ENCODE measurements at places on chromosomes 4 and X.
A peak's percentile ranks its signal among the peaks of the same experiment; 100 is the strongest.

DNA sequence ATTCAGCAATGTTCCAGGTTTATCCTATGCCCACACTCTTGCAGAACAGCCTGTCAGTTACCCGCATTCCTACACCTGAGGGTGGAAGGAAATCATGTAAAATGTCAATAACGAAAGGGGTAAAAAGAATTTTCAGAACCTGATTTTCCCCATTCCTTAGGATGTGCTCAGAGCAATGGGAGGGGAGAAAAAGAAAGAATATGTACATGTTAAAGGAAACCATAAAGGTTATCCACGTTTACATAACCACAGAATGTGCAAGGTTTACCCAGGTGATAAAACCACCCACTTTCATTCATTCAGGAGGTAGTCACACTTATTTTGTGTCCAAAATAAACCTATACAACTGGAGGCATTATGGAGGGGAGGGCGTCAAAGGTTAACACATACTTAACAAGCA is 335.5 kb downstream of the ZNF674 start:
- DNase-seq = no peak

- no peak for DNase-seq
Measured at GRCh38 chr4:56653461-56654237, 27.4 kb downstream of the HOPX start.

DNA sequence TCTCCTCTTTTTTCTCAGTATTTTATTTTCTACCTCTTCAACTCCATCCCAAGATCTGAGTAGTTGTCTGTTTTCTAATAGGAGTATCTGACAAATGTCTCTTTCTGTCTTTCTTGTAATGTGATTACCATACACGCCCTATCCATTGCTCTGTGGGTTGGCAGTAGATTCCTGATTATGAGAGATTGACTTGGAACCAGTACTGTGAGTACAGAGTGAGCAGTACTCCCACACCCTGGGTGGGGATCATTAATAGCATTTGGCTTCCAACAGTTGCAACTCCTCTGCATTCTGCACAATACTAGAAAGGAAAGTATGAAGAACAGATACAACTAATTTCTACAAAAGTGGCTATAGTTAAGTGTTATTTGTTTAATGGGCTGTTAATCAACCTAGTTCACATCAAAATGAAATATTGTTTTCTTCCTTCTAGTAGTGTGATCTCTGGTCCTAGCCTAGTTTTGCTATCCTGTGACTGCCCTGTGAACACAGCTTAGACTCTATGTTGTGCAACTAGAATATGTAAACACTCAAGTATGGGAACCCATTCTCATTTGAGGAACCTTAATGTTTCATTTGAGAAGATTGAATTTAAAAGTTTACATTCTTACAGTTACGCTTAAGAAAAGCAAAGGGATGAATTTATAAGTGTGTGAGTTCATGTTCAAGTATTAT is 112.9 kb downstream of the PTPN13 start:
- DNase-seq = no peak

DNA sequence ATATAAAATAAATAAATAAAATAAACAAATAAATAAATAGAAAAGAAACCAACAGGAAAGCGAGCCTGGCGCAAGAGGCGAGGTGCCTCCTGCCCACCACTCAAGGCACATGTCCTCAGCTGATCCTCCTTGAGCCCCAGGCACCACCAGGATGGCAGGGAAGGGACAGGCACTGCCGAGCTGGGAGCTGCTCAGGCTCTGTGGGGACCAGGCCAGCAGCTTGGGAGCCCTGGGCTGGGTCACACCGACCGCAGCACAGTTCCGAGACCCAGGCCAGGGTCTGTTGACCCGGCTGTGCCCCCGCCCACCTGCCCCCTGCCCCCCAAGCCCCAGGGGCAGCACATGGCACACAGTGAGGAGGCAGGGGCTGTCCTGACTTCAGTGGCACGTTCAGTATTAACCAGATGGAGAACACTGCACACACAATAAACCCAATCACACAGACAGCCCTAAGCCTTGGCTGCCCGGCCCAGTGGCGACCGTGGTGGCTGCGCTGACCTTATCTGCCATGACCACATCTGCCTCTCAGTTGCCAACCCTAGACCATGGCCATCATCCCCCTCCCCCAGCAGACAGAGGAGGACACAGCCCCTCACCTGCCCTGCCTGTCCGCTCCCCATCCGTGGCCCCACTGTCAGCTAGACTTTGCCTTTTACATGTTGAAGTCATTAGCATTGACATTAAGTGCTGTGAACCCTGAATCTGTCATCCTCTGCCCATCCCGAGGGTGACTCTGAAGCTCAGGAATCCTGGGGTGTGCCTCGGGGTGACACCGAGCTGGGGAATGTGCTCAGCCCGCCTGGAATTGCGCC is 2.9 kb upstream of the TREX2 start:
- no peak for DNase-seq

GRCh38 chr4:8857766-8858700 is 13.6 kb downstream of the HMX1 start:
- no peak for DNase-seq

GRCh38 chrX:148909758-148910157 is 409.3 kb downstream of the AFF2 start:
- no peak for DNase-seq

DNA sequence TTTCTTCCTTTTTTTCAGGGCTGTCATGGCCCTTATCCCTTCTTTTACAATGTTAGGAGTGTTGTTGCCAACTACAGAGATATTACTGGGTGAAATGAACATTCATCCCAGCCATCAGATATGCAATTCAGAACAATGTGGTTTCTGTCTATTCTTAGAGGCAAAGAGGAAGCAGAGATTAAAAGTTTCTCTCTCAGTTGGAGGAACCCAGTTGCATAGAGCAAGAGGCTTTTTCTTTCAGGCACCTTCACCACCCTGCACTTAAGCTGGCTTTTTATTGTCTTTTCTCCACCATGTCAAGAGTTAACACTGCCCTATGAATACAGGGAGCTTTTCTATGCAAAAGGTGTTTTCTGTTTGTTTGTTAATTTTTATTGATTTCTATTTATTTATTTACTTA is 1559.6 kb upstream of the IGFBP7 start:
- no peak for DNase-seq

- no peak for DNase-seq
Measured at GRCh38 chr4:25702848-25703247, 47.2 kb downstream of the SLC34A2 start.

- DNase-seq = no peak
Measured at GRCh38 chrX:75181721-75182120, 25.6 kb upstream of the ABCB7 start.

DNA sequence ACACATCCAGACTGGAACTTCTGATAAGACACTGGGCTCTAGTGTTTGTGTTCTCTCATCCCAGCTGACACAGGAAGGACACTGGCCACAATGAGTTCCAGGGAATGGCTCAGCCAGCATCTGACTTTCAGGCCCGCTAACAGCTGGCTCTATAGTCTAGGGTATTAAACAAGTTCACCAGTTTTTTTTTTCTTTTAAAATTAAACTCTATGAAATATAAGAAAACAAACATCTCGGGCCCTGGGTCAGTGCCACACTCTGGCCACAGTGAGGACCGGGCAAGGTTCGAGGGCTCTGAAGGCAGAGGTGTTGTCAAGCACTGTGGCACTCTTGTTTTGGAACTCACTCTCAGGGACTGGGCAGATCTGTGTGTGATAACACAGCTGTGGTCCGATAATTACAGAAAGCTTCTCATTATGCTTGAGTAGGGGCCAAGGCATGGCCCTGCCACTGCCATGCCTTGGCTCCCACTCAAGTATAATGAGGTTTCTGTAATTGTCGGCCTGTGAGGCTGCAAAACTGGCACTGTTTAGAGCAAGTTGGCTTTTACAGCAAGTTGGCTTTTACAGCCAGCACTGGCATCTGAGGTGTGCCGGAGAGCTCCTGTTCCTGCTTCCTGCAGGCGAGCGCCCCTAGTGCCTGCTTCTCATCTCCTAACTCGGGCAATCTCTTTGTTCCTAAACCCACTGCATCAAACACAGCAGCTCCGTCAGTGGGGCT is 62.8 kb downstream of the PPP1R2C start:
- peak; percentile 39 for DNase-seq

All from naive thymus-derived CD8-positive, alpha-beta T cell (primary cell).